Right renal pelvis (tissue), 4 donors: ENCODE measurements at places on chromosomes 11 and 22.

GRCh38 chr11:62540804-62541701 is 5.6 kb downstream of the AHNAK start:
- no peak for DNase-seq

DNA sequence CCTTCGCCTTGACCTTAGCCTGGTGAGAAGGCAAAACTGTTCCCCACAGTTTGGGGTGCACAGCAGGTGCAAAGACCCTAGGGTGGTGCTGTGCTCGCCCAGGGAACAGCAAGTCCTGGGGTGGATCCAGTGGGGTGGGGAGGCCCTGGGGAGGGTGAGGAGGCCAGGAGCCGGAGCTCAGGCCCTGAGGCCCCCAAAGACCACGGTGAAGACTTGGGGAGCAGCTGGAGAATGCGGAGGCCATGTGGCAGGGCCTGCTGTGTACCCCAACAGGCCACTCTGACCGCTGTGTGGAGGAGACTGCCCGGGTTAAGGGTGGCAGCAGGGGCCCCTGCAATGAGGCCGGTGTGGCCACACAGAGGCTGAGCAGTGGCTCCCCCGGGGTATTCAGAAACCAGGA is 101.1 kb upstream of the RTL6 start:
- no peak for DNase-seq

DNA sequence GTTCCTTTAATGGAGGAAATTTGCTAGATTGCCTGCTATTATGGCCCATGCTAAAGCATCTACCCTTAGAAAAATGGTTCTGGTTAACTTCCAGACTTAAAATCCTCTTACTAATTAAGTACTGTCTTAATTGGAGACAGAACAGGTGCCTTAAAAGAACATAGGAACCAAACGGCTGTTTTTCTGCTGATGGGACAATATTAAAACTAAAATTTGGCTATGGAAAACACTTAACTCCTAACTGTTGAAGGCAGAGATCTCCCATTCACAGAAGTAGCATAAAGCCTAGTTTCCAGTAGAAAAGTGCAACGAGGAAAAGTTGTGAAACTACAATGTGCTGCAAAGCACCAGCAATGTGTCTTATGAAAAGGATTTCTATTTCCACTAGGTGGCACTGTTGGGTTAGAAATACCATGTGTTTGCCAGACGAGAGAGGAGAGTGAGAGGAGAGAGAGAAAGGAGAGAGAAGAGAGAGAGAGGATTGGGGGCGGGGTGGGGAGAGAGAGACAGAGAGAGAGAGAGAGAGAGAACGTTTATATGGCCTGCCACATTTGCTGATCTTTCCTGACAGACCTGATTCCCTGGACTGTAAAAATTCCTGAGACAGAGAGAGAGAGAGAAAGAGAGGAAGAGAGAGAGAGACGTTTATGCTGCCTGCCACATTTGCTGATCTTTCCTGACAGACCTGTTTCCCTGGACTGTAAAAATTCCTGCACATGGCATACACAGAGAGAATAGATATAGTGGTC is 51.5 kb downstream of the FAM181B start:
- DNase-seq: peak; percentile 16

DNA sequence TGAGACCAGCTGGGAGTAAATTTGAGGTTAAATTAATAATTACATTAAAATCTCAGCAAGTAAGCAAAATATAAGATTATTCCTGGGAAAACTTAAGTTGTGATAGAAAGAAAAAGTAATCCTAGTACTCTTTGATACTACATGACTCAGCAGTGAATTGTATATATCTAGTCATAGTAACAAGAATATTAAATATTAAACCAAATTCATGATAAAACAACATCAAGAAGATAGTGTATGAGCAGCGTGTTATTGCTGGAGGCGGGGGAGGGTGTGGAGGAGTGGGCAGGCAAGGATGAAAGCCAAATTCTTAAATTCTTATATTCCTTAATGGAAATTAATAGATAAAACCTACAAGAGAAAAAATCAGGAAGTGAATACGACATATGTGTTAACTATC is 95.2 kb downstream of the WT1 start:
- no peak for DNase-seq

GRCh38 chr11:76626921-76627401 is 43.6 kb downstream of the LRRC32 start:
- DNase-seq: no peak

DNA sequence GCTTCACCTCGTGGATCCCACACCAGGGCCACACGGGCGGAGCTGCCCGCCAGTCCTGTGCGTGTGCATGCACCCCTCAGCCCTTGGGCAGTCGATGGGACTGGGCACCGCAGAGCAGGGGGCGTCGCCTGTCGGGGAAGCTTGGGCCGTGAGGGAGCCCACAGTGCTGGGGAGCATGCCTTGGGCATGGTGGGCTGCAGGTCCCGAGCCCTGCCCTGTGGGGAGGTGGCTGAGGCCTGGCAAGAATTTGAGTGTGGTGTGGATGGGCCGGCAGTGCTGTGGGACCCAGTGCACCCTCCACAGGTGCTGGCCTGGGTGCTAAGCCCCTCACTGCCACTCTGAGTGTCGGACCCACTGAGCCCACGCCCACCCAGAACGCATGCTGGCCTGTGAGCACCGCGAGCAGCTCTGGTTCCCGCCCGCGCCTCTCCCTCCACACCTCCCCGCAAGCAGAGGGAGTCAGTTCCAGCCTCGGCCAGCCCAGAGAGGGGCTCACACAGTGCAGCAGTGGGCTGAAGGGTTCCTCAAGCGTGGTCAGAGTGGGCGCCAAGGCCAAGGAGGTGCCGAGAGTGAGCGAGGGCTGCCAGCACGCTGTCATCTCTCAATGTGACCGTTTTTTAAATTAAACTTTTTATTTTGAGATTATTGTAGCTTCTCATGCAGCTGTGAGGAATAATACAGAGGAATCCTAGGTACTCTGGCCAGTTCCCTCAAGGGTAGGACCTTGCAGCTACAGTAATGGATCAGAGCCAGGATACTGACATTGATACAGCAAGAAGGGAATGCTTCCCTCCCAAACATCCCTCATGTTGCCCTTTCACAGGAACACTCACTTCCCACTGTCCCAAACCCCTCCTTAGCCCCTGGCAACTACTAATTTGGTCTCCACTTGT is 127.7 kb downstream of the CRYBB2 start:
- no peak for DNase-seq

- no peak for DNase-seq
Measured at GRCh38 chr11:10042699-10043098, 251.3 kb downstream of the SBF2 start.

- DNase-seq: no peak
Measured at GRCh38 chr11:122319085-122319484, 203.1 kb upstream of the BLID start.
